ENCODE measurements at places on chromosomes 11 and 22.

GRCh38 chr11:128098781-128099180 is 488.6 kb downstream of the ETS1 start:
- H3K27me3 ChIP-seq: no peaks in the 10 kb centered on the region
- no peak overlapping the region for H3K27ac ChIP-seq
- no peaks in the 10 kb centered on the region for H3K36me3 ChIP-seq
- H3K4me1 ChIP-seq: peaks cover 7% of the 10 kb centered on the region
- no peak overlapping the region for H3K4me3 ChIP-seq

- peak within 1 kb of the TSS; percentile 98 for H3K27ac ChIP-seq
- H3K4me3 ChIP-seq: peak within 1 kb of the TSS; percentile 92
- no peaks in the 10 kb centered on the region for H3K27me3 ChIP-seq
- DNase-seq: peak; percentile 77
- H3K4me1 ChIP-seq: peaks cover 16% of the 10 kb centered on the region
- peaks cover 42% of the 10 kb centered on the region for H3K36me3 ChIP-seq
These were observed at the start of gene TOMM22 for GRCh38 chr22:38681582-38682335. Gene TOMM22, plus strand, starts transcription at chr22:38681957. Its CDS starts 22 bp downstream, at chr22:38681979.

DNA sequence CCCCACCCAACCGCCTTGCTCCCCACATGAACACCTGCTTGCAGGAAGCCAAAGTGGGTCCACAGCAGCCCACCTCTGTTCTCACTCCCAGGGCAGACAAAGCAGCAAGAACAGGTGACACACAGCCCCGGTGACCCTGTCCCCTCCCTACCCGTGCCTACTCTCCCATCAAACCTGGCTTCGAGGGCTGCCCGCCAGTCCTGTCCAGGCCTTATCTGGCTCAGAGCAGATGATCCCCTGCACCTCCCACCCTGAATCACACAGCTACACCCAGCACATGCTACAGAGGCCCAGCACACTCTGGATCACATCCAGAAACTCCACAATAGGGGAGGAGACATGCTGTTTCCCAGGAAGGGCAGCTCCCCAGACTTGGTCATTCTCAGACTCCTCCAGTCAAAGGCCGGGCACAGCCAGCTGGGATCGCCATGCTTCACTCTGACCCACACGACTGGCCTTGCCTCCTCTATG is 6.2 kb upstream of the RGL4 start:
- peak overlapping the region; percentile 10 for H3K27ac ChIP-seq
- peaks cover 3% of the 10 kb centered on the region for H3K36me3 ChIP-seq
- no peaks in the 10 kb centered on the region for H3K4me1 ChIP-seq
- H3K4me3 ChIP-seq: no peak overlapping the region
- H3K27me3 ChIP-seq: no peaks in the 10 kb centered on the region

- no peak overlapping the region for H3K4me3 ChIP-seq
- peaks cover 7% of the 10 kb centered on the region for H3K27me3 ChIP-seq
- no peak for DNase-seq
- no peaks in the 10 kb centered on the region for H3K4me1 ChIP-seq
- no peak overlapping the region for H3K27ac ChIP-seq
- H3K36me3 ChIP-seq: no peaks in the 10 kb centered on the region
These were observed 74.2 kb downstream of the YAP1 start for GRCh38 chr11:102184269-102184987.

DNA sequence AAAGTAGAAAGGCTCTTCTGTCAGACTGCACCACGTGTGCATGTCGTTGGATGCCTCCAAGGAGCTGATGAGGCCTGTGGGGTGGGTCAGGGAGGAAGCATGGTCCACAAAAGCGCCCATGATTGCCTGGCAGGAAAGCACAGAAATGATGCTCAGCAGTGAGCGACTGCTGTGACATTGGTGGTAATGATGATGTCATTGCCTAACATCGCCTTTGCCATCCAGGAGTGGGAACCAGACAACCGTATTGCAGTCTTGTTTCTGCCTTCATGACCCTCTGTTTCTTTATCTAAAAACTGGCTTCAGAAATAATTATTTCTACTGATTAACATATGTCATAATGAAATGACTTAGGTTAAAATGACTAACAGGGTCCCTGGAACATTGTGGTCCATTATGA is 477.8 kb upstream of the B3GAT1 start:
- no peak overlapping the region for H3K4me3 ChIP-seq
- H3K27ac ChIP-seq: no peak overlapping the region
- peaks cover 4% of the 10 kb centered on the region for H3K4me1 ChIP-seq

GRCh38 chr11:16759857-16760508 is 21.5 kb downstream of the C11orf58 start:
- H3K36me3 ChIP-seq: peaks cover 47% of the 10 kb centered on the region
- peaks cover 9% of the 10 kb centered on the region for H3K4me1 ChIP-seq
- H3K27ac ChIP-seq: peak overlapping the region; percentile 39
- H3K27me3 ChIP-seq: no peaks in the 10 kb centered on the region
- no peak overlapping the region for H3K4me3 ChIP-seq

- H3K4me3 ChIP-seq: no peak overlapping the region
- H3K36me3 ChIP-seq: no peaks in the 10 kb centered on the region
- DNase-seq: no peak
- no peaks in the 10 kb centered on the region for H3K4me1 ChIP-seq
- H3K27ac ChIP-seq: no peak overlapping the region
These were observed 65.7 kb upstream of the LMO1 start for GRCh38 chr11:8329336-8329735.

- peaks cover 9% of the 10 kb centered on the region for H3K4me1 ChIP-seq
- DNase-seq: no peak
- H3K27me3 ChIP-seq: peaks cover 66% of the 10 kb centered on the region
These were observed 11.0 kb upstream of the NECTIN1 start for GRCh38 chr11:119739975-119740374.

DNA sequence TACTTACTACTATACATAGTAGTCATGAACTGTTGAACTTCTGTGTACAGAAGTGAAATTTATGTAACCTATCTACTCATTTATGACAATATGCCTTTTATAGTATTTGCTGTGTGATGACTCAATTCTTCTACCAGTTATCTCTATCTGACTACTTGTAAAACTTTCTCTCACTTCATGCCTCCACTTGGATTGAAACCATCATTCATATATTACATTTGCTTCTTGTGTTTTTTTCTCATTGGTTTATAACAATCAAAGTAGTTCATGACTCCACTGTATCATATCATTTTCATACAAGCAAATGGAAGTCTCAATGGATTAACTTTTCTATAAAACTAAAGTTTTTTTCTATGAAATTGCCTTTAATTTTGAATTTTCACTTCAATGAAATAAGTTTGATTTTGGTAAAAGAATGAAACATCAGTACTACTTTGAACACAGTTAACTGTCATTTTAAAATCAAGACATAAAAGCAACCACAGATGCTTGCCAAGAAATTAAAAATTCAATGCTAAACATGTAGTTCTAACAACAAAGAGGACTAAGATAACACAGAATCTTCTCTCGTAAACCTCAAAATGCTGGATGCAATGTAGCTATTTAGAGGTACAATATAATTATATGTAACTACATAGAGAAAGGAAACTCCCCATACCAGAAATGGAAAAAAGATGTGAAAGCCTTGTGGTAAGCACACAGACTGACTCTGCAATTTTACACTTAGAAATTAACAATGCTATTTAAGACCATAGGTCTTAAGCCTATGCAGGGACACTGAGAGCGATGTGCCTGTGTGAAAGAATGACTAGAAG is 27.6 kb upstream of the EXPH5 start:
- no peak for DNase-seq
- H3K4me1 ChIP-seq: no peaks in the 10 kb centered on the region
- no peaks in the 10 kb centered on the region for H3K36me3 ChIP-seq
- H3K27ac ChIP-seq: no peak overlapping the region
- peaks cover 58% of the 10 kb centered on the region for H3K27me3 ChIP-seq

DNA sequence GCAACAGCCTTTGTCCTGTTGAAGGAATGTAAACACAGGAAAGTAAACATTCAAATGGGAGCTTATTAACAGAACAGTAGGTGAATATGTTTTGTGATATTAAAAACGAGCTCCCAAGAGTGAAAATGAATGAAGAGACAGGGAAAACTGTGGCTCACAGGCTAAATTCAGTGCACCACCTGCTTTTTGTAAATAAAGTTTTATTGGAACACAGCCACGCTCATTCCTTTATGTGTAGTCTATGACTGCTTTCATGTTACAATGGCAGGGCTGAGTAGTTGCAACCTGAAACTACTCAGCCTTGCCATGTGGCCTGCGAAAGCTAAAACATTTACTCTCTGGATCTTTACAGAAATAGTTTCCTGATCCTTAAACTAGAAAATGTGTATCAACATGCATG is 136.9 kb downstream of the MYO18B start:
- H3K27me3 ChIP-seq: peaks cover 42% of the 10 kb centered on the region
- H3K27ac ChIP-seq: no peak overlapping the region
- no peak for DNase-seq
- H3K4me3 ChIP-seq: no peak overlapping the region
